Neural progenitor cell (in vitro differentiated cells): ENCODE measurements at places on chromosomes 7 and 10. TPM values are rescaled to one million over a fixed set of nuclear protein-coding genes. Genes with fewer than 3 reads are reported as not detected.

The STAG3 gene
- total RNA-seq: 0.58 and 1.2 TPM in 2 replicates

The CDK6 gene
- 3.6 and 6.0 TPM in 2 replicates for total RNA-seq

The GRM3 gene
- total RNA-seq: 13.6 and 22.2 TPM in 2 replicates

The SPAM1 gene
- total RNA-seq: not detected in 2 replicates

The MYPN gene
- not detected in 2 replicates for total RNA-seq

The FOXP2 gene
- total RNA-seq: 0.25 and 1.1 TPM in 2 replicates

DNA sequence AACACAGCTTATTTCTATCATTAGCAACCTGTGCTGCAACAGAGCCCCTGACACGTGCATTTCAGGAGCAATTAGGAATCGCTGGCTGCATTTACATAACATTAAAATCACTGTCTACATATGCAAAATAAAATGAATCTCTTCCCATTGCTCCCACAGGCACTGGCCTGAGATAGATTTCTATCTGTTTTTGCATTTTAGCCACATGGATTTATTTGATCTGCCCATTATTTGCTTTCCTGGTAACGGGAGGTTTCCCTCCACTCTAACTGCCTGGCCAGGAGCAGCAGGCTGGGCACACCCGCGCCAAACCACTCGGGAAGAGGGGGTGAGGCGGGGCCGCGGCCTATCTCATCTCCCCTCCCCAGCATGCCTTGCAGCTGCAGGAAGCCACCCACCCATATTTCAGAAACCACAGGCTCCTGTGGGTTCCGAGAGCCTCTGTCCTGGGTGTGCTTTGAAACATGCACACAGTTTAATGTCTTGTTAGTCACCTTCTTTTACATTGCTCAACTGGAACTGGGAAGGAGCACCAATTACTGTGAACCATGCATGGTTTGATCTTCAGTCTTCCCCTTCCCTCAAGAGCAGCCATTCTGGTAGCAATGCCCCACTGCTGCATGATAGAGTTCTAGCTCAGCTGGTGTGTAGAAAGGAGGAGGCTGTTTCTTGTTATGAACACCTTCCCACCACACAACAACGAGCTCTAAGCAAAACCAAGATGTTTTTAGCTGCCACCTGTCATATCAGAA, 37.7 kb upstream of the IKZF1 start:
- DNase-seq: no peak
- H3K27ac ChIP-seq: no peak overlapping the region

GRCh38 chr10:90175161-90175681, 473.8 kb downstream of the KIF20B start:
- DNase-seq: no peak
- no peak overlapping the region for H3K4me3 ChIP-seq
- H3K36me3 ChIP-seq: no peaks in the 10 kb centered on the region
- H3K4me1 ChIP-seq: no peaks in the 10 kb centered on the region

DNA sequence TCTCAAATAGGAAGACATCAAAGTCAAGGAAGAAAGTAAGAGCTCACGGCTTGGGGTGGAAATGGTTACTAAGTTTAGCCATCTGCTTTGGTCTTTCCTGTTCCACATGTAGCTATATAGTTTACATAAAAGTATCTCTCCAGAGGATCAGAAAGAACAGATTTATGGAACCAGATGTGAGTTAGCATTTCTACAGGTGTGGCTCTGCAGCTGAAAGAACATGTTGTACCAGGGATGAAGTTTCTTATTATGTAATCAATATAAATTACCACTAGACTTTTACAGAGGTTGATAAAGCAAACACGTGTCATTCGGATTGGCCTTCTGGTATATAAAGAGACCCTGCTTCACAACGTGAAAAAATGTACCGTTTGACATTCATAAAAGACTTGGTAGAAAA, 19.9 kb downstream of the CALD1 start:
- H3K27me3 ChIP-seq: no peaks in the 10 kb centered on the region
- H3K36me3 ChIP-seq: no peaks in the 10 kb centered on the region
- no peak for DNase-seq
- no peak overlapping the region for H3K4me3 ChIP-seq
- peaks cover 5% of the 10 kb centered on the region for H3K4me1 ChIP-seq
